Dorsolateral prefrontal cortex (tissue), 122 donors: ENCODE measurements at places on chromosomes 7 and 10.

DNA sequence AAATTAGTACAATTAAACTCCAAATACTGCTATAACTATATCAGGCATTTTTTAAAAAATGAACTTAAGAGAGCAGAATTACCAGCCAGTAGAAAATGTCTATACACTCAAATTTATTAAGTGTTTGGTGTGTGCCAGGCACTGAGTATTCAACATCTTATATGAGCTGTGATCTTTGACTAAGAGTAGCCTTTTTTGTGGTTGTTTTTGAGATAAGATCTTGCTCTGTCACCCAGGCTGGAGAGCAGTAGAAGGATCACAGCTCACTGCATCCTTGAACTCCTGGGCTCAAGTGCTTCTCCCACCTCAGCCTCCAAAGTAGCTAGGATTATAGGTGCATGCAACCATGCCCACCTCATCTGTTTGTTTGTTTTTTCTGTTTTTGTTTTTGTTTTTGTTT lies 102.5 kb upstream of the CELF2 start:
- no peak for DNase-seq

DNA sequence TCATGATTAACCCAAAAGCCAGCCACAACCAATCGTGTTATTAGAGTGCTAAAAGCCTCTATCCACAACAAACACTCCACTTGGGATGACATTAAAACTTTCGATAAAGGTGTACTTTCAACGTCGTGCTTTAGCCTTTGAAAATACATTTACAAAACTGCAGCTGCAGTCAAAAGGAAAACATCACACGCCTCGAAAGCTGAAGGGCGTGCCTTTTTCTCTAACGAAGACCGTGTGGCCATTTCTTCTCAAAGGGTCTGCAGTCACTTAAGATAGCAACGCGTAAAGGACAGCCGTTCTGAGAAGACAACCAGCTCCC lies 1.1 kb downstream of the ARHGAP12 start:
- DNase-seq = no peak

DNA sequence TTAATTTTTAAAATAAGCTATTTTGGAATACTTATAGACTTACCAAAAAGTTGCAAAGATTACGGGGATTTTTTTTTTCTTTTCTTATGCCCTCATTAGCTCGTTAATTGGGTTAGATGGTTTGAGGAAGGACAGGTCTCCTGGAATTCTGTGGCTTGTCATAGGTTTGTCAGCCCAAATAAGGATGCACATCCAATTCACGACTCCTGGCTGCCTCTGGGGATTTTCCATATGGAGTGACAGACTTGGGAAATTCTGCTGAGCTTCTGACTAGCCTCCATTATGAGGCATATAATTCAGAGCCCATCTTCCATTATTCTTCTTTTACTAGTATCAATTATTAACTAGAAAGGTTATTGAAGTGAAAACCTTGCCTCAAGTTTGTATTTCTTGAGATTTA lies 102.1 kb downstream of the AUTS2 start:
- DNase-seq = no peak

GRCh38 chr7:152076940-152077933 lies 51.8 kb downstream of the GALNT11 start:
- no peak for DNase-seq

DNA sequence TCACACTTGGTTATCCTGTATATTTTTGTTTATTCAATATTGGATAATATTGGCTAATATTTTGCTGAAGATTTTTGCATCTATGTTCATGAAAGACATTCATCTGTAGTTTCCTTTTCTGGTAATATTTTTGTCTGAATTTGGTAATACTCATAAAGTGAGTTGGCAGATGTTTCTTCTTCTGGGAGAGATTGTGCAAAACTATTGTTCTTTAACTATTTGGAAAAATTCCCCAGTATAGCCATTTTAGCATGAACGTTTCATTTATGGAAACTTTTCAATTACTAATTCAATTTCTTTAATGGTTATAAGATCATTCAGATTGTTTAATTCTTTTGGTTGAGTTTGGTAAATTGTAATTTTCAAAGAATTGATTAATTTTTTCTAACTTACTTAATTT lies 560.8 kb upstream of the FZD8 start:
- DNase-seq = no peak

DNA sequence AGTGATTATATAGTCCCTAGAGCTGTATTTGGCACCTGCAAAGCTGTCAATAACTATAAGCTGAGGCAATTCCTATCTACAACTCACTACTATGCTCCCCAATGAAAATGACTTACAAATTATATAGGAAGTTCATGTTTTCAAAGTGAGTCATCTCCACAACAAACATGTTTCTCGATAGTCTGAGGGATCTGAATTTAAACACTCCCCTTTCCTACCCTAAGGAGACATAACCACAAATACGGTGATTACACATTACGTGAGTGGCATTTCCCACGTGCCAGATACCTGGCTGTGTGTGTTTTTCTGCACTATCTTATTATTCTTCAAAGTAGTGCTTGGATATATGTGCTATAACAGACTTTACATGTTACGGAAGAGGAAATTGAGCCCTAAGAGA lies 122.5 kb upstream of the C1QL3 start:
- no peak for DNase-seq

DNA sequence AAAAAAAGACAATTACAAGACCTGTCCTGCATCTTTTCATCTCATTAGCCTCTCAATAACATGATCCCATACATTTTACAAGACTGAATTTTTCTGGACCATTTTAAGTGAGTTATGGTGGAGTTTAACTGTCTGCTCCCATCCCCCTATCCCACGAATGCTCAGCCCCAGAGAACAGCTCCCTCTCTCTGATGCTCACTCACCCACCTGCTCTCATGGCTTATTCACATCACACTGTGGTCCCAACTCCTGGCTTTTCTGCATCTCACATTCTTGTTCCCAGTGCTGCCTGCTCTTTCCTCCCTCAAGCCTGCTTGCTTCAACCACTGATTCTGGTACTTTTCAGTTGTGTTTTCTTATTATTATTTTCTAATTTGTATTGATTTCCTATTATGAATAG lies 20.4 kb upstream of the CCSER2 start:
- no peak for DNase-seq

- DNase-seq = no peak
These were observed 14.7 kb upstream of the FAM171A1 start for GRCh38 chr10:15385552-15386455.

DNA sequence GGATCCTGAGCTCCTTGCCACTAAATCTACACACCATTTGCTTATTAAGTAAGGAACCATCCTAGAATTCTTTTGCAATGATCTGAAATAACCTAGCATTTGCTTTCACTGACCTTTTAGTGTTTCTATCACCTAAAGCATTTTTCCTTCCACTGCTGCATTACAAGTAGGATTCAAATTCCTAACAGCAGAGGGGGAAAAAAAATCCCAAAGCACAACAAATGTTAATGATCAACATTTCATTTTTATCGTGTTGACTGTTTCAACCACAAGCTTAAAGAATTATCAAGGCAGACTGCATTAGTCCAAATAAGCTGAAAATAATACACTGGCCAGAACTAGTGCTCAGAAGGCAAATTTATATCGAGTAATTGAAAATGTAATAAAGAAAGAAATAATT lies 174.7 kb upstream of the TCF7L2 start:
- DNase-seq = no peak

DNA sequence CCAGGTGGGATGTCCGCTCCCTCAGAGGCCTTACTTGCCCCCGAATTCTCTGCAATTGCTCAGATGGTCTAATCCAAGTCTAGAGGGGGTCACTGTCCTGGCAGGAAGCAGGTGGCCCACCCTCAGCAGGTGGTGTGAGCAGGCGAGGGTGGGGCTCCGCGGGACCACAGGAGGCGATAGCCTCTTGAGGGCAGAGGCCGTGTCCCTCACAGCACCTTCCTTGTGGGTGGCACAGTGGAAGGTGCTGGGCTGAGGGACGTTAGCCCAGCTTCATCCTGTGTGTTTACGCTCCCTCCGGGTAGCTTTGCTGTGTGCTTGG lies 38.3 kb upstream of the INPP5A start:
- peak; percentile 3 for DNase-seq

GRCh38 chr7:140209866-140210609 lies 33.3 kb upstream of the KDM7A start:
- peak; percentile 54 for DNase-seq

DNA sequence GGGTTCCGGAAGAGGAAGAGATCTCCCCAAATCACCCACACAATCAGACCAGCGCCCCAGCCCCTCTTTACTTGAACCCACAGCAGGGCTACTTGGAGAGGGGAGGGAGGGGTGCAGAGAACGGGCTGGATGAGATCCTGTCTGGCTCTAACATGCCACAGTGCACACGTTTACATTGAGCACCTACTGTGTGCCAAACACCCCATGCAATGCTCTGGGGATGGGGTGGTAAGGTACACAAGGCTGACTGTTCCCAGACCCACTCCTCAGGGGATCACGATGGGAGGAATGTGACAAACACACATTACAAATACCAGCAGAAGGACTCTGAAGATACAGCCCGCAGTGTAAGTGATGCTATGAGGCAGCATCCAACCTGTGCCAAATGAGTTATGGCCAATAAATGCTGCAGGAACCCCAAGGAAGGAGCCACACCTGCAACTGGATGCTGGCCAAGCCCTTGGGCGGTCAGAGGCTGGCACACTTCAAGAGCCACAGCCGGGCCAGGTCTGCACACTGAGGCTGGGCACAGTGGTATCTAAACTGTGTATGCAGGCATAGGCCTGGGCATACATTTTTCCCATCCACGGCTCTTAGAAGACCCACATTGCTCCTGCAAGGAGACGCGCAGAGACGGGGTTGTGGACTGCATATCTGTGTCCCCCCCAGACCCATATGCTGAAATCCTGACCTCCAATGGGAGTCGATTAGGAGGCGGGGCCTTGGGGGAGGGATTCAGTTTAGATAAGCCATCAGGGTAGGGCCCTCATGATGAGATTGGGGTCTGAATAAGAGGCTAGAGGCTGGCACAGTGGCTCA lies 6.4 kb downstream of the SPOCK2 start:
- no peak for DNase-seq

- DNase-seq = no peak
These were observed 327.7 kb upstream of the KMT2E start for GRCh38 chr7:104686286-104686685.

DNA sequence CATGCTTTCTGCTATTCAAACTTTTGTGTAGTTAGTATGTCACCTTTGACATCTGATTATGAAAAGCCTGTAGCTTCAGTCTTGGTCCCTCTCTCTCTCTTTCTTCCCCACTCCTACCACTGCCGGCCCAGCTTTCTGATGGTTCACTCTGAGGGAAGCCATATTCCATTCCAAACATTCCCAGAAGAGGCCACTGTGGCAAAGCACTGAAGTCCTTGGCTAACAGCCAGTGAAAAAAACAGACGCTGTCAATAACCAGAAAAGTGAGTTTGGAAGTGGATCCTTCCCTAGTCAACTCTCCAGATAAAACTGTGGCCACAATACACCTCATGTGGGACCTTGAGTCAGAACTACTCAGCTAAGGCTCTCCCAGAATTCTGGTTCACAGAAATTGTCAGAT lies 950.7 kb upstream of the PHF14 start:
- no peak for DNase-seq

GRCh38 chr7:32042900-32043299 lies 27.3 kb downstream of the PDE1C start:
- DNase-seq = no peak

DNA sequence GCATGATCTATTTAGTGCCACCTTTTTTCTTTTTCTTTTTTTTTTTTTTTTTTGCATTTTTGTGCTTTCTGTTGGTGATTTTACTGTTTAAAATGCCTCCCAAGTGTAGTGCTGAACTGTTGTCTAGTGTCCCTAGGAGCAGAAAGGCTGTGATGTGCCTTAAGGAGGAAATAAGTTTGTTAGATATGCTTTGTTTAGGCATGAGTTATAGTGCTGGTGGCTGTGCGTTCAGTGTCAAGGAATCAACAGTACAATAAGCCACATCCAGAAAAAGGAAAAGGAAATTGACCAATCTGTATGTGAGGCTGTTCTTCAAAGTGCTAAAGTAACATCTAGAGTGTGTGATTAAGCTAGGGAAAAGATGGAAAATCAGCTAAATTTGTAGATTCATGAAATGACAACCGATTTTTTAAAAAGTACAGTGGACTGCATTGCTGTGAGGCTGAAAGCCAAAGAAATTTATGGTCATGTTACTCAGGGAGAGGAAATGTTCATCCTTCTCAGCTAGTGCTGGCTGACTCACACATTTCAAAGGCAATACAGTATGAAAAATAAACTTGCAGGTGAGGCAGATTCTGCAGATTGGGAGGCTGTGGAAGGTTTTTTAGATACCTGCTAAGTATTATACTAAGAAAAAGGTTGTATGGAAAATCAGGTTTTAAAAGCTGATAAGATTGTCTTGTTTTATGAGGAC lies 122.7 kb upstream of the ADCY1 start:
- no peak for DNase-seq

GRCh38 chr10:55168343-55168742 lies 367.3 kb upstream of the PCDH15 start:
- DNase-seq = no peak

DNA sequence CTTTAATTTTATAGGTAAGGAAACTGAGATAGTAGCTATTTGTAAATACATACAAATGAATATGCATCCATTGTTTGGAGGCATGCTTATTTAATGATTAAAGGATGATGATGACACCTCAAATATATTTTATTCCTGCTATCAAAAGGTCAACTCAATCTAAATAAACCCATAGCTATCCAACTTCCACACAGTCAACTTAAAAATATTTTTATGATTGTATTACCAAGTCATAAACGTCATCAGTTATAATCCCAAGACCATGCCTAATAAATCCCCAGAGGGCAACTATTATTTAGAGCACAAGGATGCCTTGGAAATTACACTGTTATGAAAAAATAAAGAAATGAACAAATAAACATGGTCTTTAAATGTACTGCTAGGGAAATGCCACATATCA lies 102.1 kb downstream of the MPP7 start:
- DNase-seq = no peak

DNA sequence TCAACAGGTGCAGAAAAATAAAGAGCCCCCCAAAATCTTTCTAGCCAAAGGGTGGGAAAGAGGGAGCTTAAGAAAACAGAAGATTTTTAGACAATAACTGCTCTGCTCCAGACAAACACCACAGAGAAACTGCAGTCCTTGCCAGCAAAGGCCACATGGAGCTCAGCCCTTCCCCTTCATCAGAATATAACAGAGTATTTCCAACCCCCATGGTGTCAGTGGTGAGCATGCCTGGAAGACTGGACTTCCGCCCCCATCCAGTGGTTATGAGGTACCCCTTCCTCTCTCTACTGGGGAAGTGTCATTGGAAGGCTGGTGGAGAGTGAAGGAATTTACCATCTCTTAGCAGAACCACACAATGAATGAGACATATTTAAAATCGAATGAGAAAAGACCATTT lies 1007.3 kb upstream of the CELF2 start:
- DNase-seq = no peak

- no peak for DNase-seq
These were observed 156.4 kb upstream of the KLF14 start for GRCh38 chr7:130890176-130891020.
